Central memory CD8-positive, alpha-beta T cell (primary cell): ENCODE measurements at places on chromosomes 5 and 9.
A peak's percentile ranks its signal among the peaks of the same experiment; 100 is the strongest.

GRCh38 chr5:146860213-146860893, 18.2 kb downstream of the PPP2R2B start:
- no peak for DNase-seq

DNA sequence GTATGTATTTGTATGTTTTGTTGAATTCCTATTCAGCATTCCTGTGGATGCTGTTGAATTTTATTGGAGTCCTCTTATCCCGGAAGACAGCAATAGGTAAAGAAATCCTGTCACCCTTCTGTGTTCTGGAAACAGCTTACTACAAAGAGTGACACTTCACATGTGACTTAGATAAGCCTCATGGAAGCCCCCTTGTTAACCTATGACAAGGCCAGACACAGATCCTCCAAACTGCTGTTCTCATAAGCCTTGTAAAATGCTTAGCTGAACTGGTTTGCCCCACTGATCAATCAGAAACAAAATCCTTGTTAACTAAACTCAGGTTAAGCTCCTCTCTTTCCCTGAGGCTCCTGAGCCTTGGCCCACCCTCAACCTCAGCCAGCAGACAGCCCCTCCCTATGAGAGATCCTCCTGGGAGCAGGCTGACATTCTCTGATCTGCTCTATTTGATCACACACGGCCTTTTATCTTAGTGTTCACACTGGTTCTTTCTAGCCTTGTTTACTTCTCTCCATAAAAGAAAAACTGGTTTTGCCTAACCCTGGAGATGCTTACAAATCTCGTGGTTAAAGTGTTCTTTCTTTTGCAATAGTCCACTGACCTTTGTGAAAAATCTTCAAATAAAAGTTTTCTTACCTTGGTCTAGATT, 29.4 kb upstream of the ATP6V1G1 start:
- no peak for DNase-seq

DNA sequence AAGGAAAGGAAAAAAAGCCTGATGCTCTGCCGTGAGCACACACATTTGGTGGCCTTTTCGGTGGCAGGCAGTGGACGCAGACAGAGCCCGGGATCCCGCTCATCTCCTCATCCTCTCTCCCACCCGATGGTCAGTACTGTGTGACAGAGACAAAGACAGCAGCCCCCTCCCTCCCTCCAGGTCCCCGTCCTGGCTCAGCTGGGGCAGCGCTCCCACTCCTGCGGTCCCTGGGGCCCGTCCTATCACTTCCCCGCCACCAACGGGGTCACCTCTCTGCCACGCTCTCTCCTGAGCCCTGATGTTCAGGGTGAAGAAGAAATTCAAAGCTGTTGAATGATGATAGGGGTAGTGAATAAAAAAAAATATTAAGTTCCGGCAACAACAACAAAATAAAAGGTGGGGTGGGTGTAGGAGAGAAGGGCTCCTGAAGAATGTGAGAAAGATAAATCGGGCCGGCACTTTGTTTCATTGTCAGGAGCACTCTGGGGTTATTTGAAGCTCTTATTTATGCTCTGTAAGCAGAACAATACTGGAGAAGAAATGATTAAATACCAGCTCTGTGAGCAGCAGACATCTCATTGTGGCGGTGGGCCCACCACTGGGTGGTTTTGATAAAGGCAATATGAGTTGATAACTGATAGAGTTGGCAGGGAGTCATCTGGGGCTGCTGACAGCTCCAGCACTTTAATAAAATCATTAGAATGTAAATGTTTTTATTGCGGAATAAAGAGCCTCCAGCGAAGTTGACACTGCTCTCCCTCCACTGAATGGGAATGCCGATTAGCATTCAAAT, 417.7 kb downstream of the IRX1 start:
- no peak for DNase-seq

- peak; percentile 18 for DNase-seq
Observed at GRCh38 chr9:83956436-83957247, 23.4 kb downstream of the HNRNPK start.

GRCh38 chr5:143306040-143306439, 97.4 kb downstream of the NR3C1 start:
- no peak for DNase-seq

GRCh38 chr5:119131530-119132304, 60.8 kb downstream of the DMXL1 start:
- no peak for DNase-seq

DNA sequence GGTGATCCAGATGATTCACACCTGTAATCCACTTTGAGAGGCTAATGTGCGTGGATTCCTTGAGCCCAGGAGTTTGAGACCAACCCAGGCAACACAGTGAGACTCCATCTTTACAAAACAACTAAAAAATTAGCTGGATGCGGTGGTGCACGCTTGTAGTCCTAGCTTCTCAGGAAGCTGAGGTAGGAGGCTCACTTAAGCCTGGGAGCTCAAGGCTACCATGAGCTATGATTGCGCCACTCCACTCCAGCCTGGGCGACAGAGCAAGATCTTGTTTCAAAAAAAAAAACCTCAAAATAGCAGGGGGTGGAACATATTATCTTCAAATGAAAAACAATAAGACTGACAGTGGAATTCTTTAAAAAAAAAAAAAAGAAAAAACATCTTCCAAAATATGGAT, 59.0 kb downstream of the PCDHGC5 start:
- no peak for DNase-seq

DNA sequence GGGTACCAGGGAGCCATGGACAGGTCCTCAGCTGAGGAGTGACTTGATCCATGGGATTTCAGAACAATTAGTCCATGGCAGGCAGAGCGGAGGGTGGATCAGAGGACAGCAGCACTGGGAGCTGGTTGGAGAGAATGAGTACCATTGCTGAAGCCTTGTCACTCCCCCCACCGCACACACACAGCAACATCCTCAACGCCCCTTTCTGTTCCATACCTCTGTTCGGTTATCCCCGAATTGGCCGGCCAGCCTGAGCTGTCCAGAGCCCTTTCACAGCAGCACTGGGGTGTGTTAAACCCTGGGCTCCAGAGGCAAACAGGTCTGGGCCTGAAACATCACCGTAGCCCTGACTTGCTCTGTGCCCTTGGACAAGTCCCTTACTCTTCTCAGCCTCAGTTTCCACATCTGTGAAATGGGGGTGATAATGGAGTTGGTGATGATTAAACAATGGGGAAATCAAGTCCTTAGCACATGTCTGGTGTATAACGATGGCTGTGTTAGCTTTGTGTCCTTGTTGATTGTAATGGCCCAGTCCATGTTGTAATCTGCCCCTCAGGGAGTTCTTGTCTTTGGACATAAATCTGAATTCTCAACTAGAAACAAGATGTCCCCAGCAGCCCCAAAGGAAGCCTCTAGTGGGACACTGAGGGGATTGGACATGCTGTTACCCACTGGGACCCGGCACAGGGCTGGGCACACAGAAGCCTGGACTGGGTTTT, 16.9 kb downstream of the GSN start:
- DNase-seq: no peak

DNA sequence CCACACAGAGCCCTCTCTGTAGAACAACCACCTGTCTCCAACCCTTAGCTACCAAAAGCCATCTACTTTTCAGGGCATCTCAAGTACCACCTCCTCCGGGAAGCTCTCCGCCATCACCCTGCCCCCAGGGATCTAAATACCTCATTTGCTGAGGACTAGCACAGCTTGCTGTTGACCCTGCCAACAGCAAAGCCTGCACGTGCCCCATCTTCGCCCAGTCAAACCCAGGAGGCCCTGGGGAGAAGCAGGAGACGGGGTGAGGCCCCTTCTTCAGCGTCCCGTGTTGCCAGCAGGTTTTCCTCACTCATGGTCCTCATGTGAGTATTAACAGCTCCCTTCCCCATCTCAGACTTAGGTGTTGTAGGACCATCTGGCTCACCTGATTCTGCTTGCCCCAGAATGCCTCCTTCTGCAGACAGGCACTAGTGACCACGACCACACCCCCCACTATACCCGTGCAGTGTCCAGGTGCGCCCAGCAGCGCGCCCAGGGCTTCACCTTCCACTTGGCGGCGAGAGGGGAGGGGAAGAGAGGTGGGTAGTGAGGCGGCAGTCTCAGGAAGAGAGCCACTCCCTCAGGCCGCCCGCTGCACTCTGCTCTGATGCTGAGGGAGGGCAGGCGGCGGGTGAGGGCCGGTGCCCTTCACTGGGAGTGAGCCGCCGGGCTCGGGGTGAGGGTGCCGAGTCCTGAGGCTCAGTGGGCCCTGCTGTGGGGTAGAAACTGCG, 11.1 kb downstream of the VAV2 start:
- no peak for DNase-seq

- no peak for DNase-seq
Observed at GRCh38 chr9:126146254-126147145, 180.1 kb upstream of the MVB12B start.

- DNase-seq: no peak
Observed at GRCh38 chr9:98829766-98830165, 22.3 kb downstream of the GALNT12 start.
